Caco-2 (cell line): ENCODE measurements at places on chromosomes 4 and X. TPM values are rescaled to one million over a fixed set of nuclear protein-coding genes. Genes with fewer than 3 reads are reported as not detected.

GRCh38 chrX:24259544-24260240 is 54.2 kb downstream of the SUPT20HL2 start:
- peak; percentile 29 for DNase-seq

Gene MAGEA11
- total RNA-seq, result 0.14 TPM in 1 of 2 replicates, not detected in the other

DNA sequence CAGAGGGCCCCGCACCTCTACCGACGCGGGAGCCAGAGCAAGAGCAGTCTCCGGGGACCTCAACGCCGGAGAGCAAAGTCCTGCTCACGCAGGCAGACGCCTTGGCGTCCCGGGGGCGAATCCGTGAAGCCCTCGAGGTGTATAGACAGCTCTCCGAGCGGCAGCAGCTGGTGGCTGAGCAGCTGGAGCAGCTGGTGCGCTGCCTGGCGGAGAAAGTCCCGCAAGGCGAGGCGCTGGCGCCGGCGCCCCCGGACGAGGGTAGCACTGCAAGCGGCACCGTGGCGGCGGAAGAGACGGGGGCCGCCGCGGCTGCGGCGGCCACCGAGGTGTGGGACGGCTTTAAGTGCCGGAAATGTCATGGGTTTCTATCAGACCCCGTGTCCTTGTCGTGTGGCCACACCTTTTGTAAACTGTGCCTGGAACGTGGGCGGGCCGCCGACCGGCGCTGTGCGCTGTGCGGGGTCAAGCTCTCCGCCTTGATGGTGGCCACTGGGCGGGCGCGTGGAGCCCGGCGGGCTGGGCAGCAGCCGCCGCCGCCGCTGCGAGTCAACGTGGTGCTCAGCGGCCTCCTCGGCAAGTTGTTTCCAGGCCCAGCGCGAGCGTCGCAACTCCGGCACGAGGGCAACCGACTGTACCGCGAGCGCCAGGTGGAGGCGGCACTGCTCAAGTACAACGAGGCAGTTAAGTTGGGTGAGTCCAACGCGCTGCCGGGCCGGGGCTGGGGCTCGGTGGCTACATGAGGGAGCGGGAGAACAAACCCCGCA is 672 bp downstream of the LONRF3 start:
- peak; percentile 35 for DNase-seq

GRCh38 chr4:71833232-71833900 is 49.5 kb upstream of the GC start:
- no peak for DNase-seq

DNA sequence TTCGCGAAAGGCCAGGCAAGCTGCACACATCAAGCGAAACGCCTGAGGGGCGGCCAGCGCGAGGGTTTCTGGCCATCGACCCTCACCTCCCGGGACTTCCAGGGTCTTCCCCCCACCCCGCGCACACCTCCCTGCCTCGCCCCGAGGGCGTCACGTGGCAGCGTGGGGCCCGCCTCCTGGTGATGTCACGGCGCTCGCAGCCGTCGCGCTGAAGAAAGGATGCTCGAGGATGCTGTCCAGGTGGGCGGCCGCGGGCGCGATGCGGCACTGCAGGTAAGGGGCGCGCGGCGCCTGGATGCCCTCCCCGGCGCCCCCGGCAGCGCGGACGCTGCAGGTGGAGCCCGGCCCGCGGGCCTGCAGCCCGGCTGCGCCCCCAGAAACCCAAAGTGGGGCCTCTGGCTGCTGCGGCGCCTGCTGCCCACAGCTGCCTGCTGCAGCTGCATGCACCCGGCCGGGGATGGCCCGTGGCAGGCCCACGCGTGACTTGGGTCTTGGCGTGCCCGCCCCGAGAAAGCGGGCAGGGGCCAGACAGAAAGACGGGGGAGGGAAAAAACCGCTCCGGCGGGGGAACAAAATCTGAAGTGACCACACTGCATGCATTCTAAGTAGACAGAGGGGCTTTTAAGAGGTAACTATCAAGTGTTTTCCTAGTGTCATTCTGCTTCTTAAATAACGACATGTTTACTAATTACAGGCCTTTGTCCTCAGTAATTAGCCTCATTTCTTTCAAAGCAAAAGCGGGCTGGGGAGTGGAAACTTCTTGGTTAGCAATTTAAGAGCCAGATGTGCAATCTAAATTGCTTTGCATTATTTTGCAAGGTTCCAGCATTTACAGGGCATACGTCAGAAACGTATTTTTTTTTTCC is 1.7 kb downstream of the CLCN4 start:
- DNase-seq, result no peak

Gene SSX2B
- total RNA-seq, result not detected in 2 replicates

- DNase-seq, result no peak
Measured at GRCh38 chr4:182700362-182701160, 216.6 kb downstream of the DCTD start.

Gene TMEM156
- total RNA-seq, result not detected in 2 replicates

- no peak for DNase-seq
Measured at GRCh38 chr4:62204136-62204535, 1004.0 kb downstream of the ADGRL3 start.

DNA sequence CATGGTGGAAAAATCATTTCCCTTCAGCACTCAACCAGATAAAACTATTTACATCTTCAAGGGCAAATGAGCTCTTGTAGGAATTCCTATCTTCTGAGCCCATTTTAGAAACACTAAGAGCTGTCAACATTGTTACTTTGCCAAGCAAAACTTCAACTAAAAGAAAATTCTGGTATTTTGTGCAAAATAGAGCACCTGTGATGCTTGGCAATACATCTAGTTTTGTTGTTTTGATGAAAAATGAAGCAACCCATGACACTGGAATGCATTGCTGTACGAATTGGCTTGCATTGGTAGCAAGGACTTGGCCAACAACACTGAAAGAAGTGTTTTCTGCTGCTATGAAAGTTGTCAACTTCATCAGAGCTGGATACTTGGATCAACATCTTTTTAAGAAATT is 194.4 kb downstream of the COX18 start:
- no peak for DNase-seq

Gene EXOC1
- 19.9 and 22.0 TPM in 2 replicates for total RNA-seq

Gene TMEM154
- total RNA-seq, result 2.6 and 4.6 TPM in 2 replicates

Gene PCDH10
- total RNA-seq, result not detected in 2 replicates

DNA sequence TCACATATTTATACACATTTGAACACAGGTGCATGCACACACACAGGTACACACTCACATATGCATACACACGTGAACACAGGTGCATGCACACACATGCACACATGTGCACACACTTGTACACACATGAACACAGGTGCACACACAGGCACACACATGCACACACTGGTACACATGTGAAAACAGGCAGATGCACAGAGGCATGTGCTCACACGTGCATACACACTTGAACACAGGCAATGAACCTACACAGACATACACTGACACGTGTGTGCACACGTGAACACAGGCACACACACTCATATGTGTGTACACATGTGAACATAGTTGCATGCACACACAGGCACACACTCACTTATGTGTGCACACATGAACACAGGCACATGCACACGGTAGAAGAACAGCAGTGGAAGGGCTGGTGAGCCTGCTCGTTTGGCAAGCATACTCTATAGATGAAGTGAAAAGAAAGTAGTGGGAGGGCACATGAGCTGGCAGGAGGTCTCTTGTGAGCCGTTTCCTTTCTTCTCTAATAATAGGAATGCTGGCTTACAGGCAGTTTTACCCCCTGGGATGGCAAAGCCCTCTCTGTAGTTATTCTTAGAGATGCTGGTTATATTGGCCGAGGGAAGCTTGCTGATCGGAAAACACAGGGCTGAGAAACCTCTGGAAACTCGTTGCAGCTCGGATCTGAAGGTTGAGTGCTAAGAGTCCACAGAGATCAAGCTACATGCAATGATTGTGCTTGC is 279.6 kb upstream of the CLNK start:
- no peak for DNase-seq

- DNase-seq, result no peak
Measured at GRCh38 chrX:153871451-153871850, 14.5 kb downstream of the L1CAM start.

- DNase-seq, result no peak
Measured at GRCh38 chr4:82038936-82039335, 334.9 kb downstream of the HNRNPD start.

GRCh38 chr4:121199742-121200561 is 35.8 kb upstream of the TNIP3 start:
- no peak for DNase-seq

DNA sequence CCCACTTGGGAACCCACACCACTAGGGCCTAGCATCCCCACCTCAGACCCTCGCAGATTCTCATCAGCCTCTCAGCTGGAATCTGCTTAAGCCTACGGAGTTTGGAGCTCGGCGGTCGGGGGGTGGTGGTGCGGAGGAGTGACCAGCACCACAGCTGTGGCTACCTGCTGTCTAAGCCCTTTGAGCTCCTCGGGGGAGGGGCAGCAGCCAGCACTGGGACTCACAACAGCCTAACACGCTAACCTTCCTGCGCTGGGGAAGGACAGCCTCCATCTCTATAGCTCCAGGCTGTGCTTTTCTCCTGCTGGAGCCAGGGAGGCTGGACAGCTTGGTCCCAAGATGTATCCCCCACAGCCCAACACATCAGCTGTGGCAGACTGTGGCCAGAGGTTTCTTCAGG is 281.5 kb downstream of the USP46 start:
- DNase-seq, result no peak

- no peak for DNase-seq
Measured at GRCh38 chr4:24858550-24858949, 54.3 kb downstream of the CCDC149 start.

GRCh38 chr4:120445186-120445585 is 378.5 kb upstream of the MAD2L1 start:
- DNase-seq, result no peak

GRCh38 chr4:17317526-17317925 is 194.4 kb downstream of the QDPR start:
- no peak for DNase-seq

DNA sequence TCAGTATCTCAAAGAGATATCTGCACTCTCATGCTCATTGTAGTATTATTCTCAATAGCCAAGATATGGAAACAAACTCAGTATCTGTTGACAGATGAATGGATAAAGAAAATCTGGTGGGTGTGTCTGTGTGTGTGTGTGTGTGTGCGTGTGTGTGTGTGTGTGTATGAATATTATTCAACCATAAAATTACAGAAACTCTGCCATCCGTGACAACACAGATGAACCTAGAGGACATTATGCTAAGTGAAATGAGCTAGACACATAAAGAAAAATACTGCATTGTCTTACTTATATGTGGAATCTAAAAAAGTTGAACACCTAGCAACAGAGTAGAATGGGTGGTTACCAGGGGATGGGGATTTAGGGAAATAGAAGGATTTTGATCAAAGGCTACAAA is 13.2 kb downstream of the XKRX start:
- DNase-seq, result no peak

- DNase-seq, result no peak
Measured at GRCh38 chr4:41715155-41715554, 33.4 kb downstream of the PHOX2B start.

- no peak for DNase-seq
Measured at GRCh38 chr4:29309050-29309449, 1411.1 kb upstream of the PCDH7 start.

DNA sequence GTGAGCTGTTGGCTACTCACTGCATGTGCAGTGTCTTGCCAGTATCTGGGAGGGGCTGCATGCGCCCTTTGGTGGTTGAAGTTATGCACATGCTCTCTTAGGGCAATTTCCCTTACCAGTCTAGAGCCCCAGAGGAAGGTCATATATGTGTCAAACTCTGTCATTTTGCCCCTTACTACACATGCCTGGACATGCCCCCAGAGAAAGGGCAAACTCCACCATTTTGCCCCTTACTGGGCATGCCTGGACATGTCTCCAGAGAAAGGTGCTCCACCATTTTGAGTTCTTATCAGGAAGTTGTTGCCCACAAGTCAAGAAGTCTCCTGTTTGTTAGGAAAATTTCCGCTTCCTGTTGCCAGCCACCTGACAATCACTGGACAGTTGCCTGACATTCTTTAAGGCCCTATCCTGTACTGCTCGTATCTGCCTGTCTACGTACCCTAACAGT is 56.4 kb upstream of the PLAC8 start:
- peak; percentile 38 for DNase-seq

GRCh38 chr4:147846318-147847155 is 114.6 kb downstream of the ARHGAP10 start:
- DNase-seq, result no peak

Gene YTHDC1
- total RNA-seq, result 101 and 109 TPM in 2 replicates

DNA sequence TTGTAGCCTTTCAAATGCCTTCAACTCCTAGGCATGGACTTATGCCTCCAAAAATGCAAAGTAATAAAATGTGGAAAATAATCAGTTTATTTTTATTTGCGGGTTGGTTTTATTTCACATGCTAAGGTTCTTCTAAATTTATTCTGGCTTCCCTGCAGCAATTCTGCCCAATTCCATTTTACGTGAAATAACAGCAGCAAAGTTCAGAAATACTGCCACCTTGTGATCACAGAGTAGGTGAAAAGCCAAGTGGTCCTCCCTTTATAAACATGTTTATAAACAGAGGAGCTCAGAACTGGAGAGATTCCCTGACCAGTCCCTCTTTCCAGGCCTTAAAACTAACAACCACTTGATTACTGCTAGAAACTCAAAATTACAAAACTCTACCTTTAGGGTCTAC is 14.7 kb upstream of the DCHS2 start:
- no peak for DNase-seq

GRCh38 chrX:720825-721224 is 90.2 kb downstream of the SHOX start:
- DNase-seq, result no peak

DNA sequence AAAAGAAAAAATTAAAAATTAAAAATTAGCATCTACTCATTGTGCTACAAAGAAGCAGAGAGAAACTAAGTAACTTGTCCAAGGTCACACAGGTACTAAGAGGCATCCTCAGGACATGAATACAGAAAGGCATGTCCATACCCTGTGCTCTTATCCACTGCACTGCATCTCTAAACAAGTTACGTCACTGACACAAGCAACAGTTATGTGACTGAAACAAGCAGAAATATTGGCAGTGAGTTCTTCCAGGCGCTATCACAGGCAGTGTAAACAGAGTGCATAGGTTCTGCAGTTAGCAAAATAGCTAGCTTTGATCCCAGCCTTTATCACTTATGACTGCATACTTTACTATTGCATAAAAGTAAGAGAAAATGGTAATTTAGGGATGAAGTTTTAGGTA is 7.9 kb downstream of the VEGFC start:
- no peak for DNase-seq

Gene CT47C1
- total RNA-seq, result not detected in 2 replicates

GRCh38 chrX:83593634-83594294 is 85.7 kb downstream of the POU3F4 start:
- no peak for DNase-seq

DNA sequence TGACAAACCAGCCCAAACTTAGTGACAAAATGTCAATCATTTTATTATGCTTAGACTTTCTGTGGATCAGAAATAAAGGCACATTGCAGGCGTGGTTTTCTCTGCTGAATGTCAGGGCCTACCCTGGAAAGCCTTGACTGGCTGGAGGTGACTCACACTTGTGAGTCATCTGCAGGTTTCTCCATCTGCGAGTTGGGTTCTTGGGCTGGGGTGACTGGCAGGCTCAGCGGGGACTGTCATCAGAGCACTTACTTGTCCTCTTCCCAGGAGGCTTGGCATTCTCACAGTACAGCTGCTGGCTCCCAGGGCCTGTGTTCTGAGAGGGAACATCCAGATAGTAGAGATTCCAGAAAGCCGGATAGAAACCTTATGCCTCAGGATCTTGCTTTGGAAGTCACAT is 153.8 kb upstream of the AGA start:
- DNase-seq, result no peak

- no peak for DNase-seq
Measured at GRCh38 chr4:56156141-56156540, 207.4 kb downstream of the CEP135 start.

- DNase-seq, result no peak
Measured at GRCh38 chr4:181775298-181775697, 467.9 kb upstream of the TENM3 start.

GRCh38 chrX:123830309-123830708 is 29.5 kb upstream of the XIAP start:
- peak; percentile 68 for DNase-seq

Gene AFM
- total RNA-seq, result 2.5 and 4.1 TPM in 2 replicates
